RWPE2 (cell line): ENCODE measurements at places on chromosomes 5 and 9.

GRCh38 chr5:170769246-170769645 lies 14.3 kb upstream of the GABRP start:
- no peak for DNase-seq

- no peak for DNase-seq
Observed at GRCh38 chr5:168914491-168914890, 335.3 kb upstream of the PANK3 start.

GRCh38 chr5:168681556-168682183 lies 102.5 kb upstream of the PANK3 start:
- DNase-seq: no peak

DNA sequence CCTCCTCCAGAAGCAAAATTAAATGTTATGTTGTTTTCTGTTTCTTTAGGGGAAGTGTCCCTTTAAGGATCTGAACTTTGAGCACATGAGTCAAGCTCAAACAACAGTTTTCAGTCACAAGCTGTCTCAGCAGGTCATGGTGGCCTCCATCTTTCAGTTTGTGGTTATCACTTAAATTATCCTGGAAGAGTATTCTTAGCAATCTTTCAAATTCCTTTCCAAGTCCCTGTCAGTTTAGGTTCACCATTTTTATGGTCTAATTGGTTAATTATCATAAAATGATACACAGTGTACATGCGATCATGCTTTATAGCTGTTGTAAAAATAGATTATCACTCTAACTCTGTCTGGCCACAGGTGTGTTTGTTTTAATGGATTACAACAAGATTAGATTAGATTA lies 43.1 kb upstream of the SELENOP start:
- no peak for DNase-seq

DNA sequence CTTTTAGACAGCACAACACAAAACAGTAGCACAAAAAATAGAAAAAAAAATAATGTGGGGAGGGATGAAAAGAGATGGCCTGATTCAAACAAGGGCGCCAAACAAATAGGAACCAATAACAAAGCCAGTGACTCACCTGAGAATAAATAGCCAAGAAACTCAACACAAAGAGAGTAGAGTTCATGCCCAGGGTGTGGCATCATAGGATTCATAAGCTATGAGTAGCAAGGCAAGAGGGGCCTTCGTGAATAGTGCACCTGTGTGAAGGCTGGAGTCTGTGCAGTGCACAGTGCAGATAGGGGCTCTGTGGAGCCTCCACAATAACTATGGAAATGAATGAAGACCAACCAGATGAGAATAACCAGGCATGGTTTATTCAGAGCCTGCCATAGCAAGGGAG lies 541.7 kb downstream of the SPOCK1 start:
- no peak for DNase-seq

GRCh38 chr5:139418793-139419192 lies 14.9 kb upstream of the SPATA24 start:
- no peak for DNase-seq
